ENCODE measurements at places on chromosomes 7 and 10.

DNA sequence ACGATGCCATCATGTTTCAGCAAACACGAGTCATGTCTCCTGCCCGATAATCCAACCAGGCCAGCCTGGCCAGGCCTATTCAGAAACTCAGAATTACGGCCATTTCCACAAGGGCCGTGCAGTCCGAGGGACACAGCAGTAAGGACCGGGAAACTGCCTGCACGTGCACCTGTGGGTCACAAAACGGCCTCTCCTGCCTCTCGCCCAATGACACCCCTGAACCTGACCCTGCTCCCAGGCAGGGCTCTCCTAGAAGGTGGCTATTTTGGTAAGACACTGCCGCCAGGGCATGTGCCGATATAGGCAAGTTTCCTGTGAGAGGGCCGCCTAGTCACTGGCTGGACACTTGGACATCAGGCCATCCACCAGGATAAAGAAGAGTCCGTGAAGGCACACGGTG lies 196.7 kb downstream of the TCERG1L start:
- DNase-seq: no peak

DNA sequence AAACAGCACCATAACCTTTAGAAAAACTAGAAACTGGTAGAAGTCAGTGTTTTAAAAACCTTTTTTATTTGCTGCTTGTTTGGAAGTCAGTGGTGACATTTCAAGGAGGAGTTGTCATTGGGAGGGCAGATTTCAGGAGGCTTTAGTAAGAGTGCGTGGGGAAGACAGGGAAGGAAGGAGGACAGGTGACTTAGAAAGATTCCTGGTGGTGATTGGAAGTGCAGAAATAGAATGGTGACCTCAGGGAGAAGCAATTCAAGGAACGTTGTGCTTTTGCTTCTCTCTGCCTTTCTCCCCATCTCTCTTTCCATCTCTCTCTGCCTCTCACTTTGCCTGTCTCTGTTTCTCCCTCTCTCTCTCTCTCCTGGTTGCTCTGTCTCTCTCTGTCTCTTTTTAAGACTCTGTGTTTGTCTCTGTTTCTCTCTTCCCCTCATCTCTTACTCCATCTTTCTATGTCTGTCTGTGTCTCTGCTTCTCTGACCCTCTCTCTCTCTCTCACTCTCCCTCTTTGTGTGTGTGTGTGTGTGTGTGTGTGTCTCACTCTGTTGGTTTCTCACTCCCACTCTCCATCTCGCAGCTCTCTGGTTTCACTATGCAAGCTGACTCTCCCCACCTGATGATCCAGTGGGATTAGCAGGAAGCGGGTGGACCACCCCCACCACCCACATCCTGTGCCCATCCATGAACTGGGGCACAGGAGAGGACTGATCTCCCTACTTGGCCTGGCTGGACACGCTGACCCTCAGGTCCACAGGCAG lies 10.9 kb upstream of the PFKP start:
- no peak for DNase-seq

GRCh38 chr10:124206616-124207015 lies 113.2 kb upstream of the CHST15 start:
- no peak for DNase-seq

- no peak for DNase-seq
Measured at GRCh38 chr7:48259463-48260280, 88.4 kb downstream of the ABCA13 start.

- no peak for DNase-seq
Measured at GRCh38 chr7:28507525-28508282, 95.4 kb downstream of the CREB5 start.

GRCh38 chr7:140182917-140183316 lies 6.1 kb upstream of the KDM7A start:
- no peak for DNase-seq

DNA sequence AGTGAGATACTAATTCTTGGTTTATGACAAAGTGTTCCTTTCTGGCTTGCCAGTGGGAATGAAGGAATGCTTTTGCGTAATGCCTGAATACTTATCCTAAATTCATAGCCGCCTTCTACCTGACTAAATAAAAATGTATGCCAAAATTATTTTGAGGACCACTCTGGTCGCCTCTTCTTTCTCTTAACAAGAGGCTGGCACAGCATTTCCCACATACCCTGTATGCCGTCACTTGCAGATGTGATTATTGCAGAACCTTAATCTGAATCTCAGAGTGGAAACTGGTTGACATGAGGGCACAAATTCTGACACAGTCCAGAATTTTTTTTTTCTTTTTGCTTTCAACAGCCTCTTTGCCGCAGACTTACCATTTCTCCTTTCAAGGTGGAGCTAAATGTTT lies 124.6 kb upstream of the GLCCI1 start:
- no peak for DNase-seq

- DNase-seq: no peak
Measured at GRCh38 chr7:43879477-43879876, 10.2 kb upstream of the MRPS24 start.

GRCh38 chr10:97759158-97759887 lies 12.5 kb downstream of the SFRP5 start:
- DNase-seq: peak; percentile 59

DNA sequence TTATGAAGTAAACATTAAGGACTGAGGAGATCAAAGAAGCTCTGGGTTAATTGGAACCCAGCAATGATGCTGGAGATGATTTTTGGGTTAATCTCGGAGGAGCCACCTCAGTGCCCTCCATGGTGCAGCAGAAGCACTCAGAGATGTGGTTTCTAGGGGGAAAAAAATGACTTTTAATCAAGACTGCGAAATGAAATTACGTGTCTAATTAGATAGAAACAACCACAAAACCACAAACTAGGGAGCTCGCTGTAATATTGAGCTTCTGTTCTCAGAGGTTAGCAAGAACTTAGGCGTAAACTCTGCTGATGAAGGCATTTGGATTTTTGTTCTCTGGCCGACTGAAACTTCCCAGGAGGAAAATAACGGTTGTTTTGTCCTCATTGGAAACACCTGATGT lies 319.0 kb downstream of the GRID1 start:
- DNase-seq: peak; percentile 21

GRCh38 chr10:34907743-34908430 lies 92.8 kb upstream of the PARD3 start:
- DNase-seq: no peak

DNA sequence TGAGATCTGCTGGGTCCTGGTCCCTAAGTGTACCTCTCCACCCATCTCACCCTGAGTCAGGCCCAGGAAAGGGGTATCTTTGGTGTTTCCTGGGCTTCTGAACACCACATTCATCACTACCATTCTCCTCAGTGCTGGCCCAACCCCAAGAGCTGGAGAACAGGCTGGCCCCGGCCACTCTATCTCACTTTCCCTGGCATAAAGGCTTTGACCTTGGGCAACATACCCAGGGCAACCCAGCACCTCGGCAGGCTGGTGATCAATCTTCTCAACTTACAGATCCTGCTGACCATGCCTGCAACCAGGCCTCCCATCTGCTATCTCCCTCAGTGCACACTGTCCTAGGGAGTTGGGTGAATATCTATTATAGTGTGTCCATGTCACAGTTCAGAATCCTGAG lies 2.1 kb downstream of the VSIR start:
- no peak for DNase-seq

DNA sequence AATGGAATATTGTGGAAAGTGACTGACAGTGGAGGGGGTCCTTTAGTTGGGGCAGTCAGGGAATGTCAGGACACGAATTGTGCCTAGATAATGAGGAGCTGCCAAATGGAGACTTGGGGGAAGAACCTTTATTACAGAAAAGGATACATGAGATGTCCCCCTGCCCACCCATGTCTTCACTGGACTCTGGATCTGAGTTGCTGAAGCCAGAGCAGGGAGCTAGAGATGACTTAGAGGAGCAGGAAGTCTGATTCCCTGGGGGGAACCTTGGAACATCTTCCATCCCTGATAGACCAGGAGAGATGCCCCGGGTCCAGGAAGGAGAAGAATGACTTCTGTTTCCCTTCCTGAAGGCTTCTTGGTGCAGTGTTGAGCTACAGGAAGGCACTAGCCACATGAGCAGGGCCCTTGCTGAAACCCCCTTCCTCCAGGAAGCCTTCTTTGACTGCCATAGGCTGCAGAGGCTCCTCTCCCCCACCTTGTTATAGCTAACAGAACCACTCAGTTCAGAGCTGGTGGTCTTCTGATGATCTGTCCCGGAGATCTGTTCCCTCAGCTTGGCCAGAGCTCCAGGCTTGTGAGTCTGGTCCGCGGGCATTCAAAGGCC lies 747 bp upstream of the NEURL1 start:
- DNase-seq: no peak

DNA sequence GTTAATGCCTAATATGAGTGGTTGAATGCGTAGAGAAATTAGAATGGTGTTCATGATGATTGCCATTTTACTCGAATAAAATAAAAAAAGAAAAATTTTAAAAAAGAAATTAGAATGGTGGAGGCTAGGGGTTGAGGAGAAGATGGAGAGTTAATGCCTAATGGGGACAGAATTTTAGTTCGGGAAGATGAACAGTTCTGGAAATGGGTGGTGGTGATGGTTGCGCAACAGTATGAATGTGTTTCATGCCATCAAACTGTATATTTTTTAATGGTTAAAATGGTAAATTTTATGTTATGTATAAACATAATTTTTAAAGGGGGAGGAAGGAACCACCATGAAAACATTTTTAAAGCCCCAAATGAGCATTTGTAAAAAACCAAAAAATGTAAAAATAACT lies 140.1 kb upstream of the AGK start:
- DNase-seq: no peak

DNA sequence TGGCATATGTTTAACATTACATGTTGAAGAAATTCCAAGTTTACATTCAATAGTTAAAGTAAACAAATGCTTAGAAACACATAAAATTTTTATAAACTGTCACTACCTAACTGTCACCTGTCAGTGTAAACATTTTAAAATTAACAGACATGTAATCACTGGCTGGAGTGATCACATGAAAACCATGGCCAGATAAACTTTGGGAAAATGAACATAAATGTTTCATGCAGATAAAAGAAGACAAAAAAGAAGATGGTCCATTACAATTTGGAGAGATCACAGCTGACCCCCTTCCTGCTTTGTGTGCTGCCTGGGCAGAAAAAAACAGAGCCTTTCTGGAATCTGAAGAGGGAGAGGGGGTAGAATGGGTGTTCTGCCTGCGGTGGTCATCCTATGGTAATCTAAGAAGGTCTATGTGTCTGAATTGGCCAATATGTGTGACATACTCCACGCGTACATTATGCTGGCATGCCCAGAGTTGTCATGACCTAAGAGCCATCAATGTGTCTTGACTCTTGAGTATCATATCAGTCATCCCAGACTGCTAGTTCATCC lies 57.5 kb upstream of the MEOX2 start:
- DNase-seq: no peak

GRCh38 chr10:12797471-12798262 lies 203.8 kb downstream of the CCDC3 start:
- no peak for DNase-seq

- peak; percentile 3 for DNase-seq
Measured at GRCh38 chr10:114044247-114045135, 825 bp downstream of the ADRB1 start.

DNA sequence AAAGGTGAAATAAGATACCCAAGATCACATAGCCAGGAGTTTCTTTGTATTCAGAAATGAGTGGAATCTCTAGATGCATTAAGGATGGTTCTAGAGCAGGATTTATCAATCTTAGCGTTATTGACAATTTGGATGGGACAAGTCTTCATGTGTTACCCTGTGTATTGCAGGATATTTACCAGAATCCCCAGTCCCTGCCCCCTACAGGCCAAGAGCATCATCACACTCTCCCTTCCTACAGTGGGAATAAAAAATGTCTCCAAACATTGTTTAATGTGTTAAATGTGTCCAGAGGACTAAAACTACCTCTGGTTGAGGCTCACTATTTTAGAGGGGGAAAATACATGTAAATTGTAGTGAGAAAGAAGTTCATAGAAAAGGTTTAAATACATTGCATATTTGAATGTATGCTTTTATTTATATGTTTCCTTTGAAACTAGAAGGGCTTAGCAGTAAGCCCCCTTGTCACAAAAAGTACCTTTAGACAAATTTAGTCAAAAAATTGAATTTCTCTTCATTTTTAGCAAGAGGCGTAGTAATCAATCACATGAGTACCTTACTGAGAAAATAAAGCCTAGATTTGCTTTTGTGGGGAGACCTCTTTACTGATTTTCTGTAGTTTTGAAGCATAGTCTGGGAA lies 141.2 kb downstream of the MLLT10 start:
- peak; percentile 39 for DNase-seq

DNA sequence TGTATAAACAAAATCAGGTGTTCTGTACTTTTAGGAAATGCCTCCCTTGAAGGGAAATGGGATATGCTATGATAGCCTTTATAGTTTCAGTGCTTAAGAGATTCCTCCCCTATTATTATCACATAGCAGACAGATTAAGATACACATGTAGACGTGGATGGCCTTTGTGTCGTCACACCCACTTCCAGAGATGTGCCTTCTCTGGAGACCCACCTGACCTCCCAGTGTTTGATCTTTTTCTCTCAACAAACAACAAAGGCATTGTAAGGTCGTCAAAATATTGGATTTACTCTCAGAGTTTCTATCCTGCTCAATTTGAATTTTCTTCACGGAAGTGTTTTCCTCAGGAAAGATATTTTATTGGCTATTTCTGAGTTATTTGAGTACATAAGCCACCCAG lies 25.7 kb upstream of the C1GALT1 start:
- DNase-seq: no peak

All from activated CD4-positive, alpha-beta T cell treated with anti-CD3 and anti-CD28 coated beads, Interleukin-2, amount 50 U/mL, for 48 hours (primary cell).